ENCODE measurements at places on chromosomes 7 and 10. TPM values are rescaled to one million over a fixed set of nuclear protein-coding genes. Genes with fewer than 3 reads are reported as not detected.

LDB3 gene
- 3.6 TPM for total RNA-seq

JCAD gene
- 133 TPM for total RNA-seq

HOGA1 gene
- 0.25 TPM for total RNA-seq

NPTX2 gene
- total RNA-seq = 136 TPM

DGKI gene
- total RNA-seq = 4.3 TPM

SMKR1 gene
- total RNA-seq = 57.0 TPM
